Body of pancreas (tissue), 4 donors: ENCODE measurements at places on chromosomes 5 and 9.
A peak's percentile ranks its signal among the peaks of the same experiment; 100 is the strongest.

GRCh38 chr5:127367946-127368465 is 77.4 kb downstream of the MEGF10 start:
- no peak for DNase-seq

DNA sequence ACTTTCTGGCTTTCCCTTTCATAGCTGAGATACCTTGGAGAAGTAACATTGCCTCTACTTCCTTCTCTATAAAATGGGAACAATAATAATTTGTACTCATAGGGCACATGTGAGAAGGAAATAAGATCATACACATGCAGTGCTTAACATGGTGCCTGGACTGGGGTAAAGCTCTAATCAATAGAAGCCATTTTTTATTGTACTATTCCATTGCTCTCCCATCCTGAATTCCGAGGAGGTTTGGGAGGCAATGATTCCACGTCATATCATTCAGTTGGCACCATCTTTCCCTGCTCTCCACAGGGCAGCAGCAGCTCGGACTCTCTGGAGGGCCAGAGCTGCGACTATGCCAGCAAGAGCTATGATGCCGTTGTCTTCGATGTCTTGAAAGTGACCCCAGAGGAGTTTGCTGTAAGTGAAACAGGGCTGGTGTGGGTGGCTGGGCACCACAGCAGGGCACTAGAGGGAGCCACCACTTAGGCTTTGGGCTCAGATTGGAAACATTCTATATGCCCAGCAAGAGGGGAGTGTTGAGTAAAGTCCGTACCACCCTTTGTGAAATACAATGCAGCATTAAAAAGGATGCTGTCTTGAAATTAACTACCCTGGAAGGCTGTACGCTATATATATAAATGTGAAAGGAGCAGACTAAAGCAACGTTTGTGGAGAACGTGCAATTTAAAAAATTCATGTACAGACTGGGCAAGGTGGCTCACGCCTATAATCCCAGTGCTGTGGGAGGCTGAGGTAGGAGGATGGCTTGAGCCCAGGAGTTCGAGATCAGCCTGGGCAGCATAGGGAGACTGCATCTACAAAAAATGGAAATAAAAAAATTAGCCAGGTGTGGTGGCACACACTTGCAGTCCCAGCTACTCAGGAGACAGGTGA is 51.2 kb downstream of the RALGPS1 start:
- no peak for DNase-seq

GRCh38 chr5:39765366-39765765 is 340.6 kb upstream of the DAB2 start:
- DNase-seq, result no peak

- DNase-seq, result no peak
Observed at GRCh38 chr9:14547245-14548060, 145.8 kb downstream of the ZDHHC21 start.

DNA sequence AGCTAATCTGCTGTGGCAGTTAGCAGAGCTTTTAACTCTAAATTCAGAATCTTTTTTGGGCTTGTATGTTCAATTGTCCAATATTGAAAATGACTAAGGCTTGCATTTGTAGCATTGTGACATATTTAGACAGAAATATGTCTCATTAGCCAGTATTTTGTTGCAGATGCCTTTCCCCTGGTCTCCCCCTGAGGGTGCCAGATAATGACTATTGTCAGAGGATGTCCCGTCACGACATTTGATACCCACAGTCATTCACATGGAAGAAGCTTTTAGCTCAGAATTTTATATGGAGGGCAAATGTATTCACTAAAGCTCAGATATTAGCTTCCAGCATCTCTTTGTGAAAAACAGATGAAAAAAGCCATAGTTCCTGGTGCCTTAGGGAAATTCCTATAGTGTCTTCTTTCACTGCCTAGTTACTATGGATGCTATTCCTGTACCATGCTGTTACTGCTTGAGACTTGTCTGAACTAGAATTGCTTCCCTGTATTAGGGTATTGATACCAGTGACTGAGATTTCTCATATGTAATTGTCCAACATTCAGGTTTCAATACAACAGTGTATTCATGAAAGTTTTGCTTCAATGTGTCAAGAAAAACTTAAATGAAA is 96.2 kb downstream of the CCDC192 start:
- DNase-seq, result no peak

- DNase-seq, result no peak
Observed at GRCh38 chr9:126676685-126677143, 63.0 kb downstream of the LMX1B start.

GRCh38 chr9:127858041-127858512 is 3.6 kb upstream of the ENG start:
- peak; percentile 63 for DNase-seq

DNA sequence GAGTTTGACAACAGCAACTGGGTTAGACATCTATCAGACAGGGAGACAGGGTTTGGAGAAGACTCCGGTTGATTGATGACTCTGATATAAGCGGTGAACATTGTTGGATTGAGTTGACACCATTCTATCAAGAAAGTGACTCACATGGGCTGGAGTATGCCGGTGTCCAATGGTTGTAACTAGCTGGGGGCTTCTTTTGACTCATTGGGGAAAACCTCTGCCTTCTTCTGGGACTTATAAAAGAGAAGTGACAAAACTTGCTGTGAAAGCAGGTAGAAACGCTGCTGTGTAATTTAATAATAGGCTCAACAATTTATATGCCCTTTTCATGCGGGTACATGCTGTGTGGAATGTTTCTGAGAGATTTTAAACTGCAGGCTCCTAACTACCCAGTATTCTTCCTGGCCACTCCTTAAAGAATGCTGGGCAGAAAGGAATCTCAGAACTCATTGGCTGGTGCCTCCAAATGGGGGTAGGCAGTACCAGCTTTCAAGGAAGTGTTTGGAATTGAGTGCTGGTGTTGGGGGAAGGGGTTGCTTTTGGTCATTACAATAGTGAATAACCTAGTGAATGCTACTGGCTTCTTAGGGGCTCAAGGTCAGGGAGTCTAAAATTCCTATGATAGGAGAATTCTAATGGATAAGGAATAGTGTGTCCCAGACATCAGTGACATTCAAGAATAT is 43.9 kb downstream of the FYB1 start:
- DNase-seq, result no peak

DNA sequence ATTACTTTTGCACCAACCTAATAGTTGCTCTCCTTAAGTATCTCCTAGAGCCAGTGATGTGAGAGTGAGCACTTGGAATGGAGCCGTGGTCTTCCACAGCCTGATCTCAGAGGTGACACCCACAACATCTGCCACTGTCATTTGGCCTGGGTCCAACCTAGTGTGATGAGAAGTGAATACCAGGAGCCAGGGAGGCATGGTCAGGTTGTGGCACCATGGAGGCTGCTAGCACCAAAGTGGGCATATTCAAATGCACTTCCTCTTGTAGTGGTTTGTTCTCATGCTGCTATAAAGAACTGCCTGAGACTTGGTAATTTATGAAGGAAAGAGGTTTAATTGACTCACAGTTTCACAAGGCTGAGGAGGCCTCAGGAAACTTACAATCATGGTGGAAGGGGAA is 22.6 kb upstream of the CEP72 start:
- DNase-seq, result no peak

GRCh38 chr5:123047706-123048105 is 11.2 kb upstream of the PPIC start:
- DNase-seq, result no peak

DNA sequence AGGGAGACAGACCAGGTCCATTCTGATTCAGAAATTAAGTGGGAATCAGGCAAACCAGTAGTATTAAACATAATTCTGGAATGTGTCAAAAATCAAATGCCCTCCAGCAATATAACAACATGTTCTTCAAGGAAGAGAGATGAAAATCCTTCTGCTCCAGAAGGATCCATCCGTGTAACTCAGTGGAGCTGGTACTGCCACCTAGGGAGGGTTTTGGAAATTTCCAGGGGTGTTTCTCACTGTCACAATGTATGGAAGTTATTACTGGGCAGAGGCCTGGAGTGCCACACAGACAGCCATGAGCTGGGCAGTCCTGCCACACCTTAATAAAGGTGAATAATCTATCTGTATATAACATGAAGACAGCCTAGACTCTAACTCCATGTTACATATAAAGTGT is 87.5 kb downstream of the TTLL11 start:
- no peak for DNase-seq

GRCh38 chr5:169700611-169701010 is 63.5 kb downstream of the DOCK2 start:
- no peak for DNase-seq

- DNase-seq, result no peak
Observed at GRCh38 chr5:38533286-38534155, 22.9 kb downstream of the LIFR start.

GRCh38 chr5:168424594-168425323 is 61.5 kb upstream of the RARS1 start:
- no peak for DNase-seq

- no peak for DNase-seq
Observed at GRCh38 chr9:89522261-89522958, 24.5 kb upstream of the SEMA4D start.

- DNase-seq, result no peak
Observed at GRCh38 chr5:31671339-31671741, 32.4 kb downstream of the PDZD2 start.

- peak; percentile 64 for DNase-seq
Observed at GRCh38 chr9:92963831-92964606, 16.7 kb downstream of the FGD3 start.

DNA sequence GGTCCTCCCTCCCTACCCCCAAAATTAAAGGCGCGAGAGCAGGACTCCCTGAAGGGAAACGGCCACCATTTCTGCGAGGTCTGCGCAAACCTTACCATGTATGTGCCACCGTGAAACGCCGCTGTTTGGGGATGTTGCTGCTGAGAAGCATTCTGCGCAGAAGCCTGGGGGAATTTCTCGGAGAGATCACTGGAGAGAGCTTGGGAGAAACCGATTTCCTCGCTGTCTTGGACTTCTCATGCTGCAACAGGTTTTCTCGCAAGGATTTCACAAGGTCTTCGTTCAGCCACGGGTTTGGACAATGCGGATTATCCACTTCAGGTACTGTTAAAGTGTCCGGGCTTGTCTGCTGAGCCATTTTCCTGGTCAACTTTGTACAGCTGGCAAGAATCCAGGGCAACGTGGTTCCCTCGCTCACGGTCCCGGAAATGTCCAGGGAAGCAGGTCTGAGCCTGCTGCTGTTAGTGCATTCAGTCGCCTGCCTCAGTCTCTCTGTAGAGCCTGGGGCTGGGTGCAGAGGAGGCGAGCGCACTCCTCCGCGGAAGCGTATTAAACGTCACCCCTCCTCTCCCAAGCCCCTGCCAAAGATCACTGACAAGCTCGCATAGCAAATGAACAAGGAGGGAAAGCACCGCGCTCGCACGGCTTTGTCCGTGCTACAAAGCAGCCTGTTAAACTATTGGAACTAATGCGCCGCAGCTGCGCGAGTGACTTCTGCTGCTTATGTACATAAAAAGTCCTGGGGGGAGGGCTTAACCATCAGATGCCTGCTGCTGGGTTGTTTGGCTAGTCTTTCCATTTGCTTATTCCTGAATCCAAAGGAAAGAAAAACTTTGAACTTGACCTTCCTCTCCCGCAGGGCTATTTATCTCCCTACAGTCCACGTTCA is 125.1 kb downstream of the PDE4D start:
- DNase-seq, result peak; percentile 55

- peak; percentile 88 for DNase-seq
Observed at GRCh38 chr5:43231977-43232376, 40.0 kb downstream of the NIM1K start.

DNA sequence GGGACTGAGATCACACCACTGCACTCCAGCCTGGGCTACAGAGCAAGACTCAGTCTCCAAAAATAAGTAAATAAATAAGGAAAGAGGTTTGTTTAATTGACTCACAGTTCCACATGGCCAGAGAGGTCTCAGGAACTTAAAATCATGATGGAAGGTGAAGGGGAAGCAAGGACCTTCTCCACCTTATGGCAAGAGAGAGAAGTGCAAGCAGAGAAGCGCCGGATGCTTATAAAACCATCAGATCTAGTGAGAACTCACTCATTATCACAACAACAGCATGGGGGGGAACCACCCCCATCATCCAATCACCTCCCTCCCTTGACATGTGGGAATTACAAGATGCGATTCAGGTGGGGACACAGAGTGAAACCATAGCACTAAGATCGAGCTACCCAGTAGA is 22.8 kb upstream of the RGMB start:
- no peak for DNase-seq

- DNase-seq, result no peak
Observed at GRCh38 chr5:105689596-105689995, 1981.1 kb downstream of the EFNA5 start.

DNA sequence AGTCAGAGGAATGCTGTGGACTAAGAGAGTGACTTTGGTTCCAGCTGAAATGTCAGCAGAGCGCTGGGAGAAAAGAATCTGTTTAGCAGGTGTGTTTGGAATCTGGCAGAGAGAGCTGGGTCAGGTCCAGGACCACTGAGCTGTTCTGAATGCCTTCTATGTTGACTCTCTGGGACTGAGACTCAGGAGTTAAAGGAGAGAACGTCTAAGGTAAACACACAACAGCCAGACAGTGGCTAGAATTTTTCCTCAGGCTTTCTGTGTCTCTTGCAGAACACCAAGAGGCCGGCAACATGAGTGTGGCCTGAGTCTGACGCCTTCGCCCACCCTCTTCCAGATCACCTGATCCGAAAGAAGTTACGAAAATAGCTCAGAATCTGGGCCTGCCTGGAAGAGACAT is 107.2 kb upstream of the ZNF462 start:
- peak; percentile 88 for DNase-seq

GRCh38 chr9:101388507-101388993 is 3.7 kb upstream of the BAAT start:
- DNase-seq, result no peak

GRCh38 chr9:90308691-90309090 is 333.9 kb downstream of the DIRAS2 start:
- DNase-seq, result no peak

- DNase-seq, result no peak
Observed at GRCh38 chr5:74326571-74327338, 313.8 kb downstream of the ENC1 start.

DNA sequence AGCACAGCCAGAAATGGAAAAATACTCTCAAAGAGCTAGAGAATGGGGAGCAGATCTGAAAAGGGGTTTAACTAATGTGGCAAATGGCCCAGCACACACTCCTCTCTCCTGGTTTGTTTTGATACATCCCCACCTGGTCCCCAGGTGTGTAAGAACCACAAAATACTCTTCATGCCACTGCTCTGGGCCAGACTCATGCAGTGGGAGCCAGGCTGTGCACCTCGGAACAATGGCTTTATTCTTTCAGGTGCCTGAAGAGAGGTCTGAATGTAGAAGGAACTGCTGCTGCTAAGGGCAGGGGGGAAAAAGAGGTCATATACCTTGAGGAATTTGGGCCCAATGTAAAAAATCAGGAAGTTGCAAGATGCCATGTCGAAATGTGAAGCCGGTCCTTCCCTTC is 123.9 kb upstream of the ADAMTSL1 start:
- DNase-seq, result no peak

GRCh38 chr5:14450018-14450524 is 131.5 kb upstream of the OTULINL start:
- DNase-seq, result peak; percentile 38

GRCh38 chr5:139861021-139861888 is 65.6 kb downstream of the PSD2 start:
- no peak for DNase-seq

- DNase-seq, result no peak
Observed at GRCh38 chr5:136242136-136242535, 49.2 kb upstream of the SMIM32 start.
